ENCODE measurements at places on chromosomes 7 and 10.

GRCh38 chr10:955820-956217 lies 24.3 kb upstream of the LARP4B start:
- no peak for DNase-seq

DNA sequence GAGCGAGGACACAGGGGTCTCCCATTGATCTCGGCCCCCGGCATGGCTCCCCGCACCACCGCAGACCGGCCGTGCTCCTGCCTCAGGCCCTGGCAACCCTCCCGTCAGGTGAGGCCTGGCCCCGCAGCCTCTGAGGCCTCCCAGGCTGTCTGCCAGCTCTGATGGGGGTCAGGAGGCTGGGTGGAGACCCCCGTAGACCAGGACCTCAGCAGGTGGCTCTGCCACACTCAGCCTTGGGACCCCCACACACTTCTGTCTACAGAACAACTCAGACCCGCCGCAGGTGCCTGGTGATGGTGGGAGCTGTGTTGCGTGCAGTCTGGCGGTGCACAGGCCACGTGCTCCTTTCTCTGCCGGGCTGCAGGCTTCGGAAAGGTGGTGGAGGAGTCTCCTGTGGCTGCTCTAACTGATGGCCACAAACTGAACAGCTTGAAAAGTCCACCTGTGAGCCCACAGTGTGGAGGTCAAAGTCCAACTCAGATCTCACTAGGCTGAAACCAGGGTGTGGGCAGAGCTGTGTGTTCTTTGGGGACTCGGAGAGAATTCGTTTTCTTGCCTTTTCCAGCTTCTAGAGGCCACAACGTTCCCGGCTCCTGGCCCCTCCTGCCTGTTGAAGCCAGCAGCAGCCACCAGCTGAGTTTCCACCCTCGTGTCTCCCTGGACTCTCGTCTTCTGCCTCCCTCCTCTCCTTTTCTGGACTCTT lies 62.5 kb downstream of the PWWP2B start:
- DNase-seq: no peak

- DNase-seq: no peak
These were observed 100.3 kb upstream of the BTBD16 start for GRCh38 chr10:122170802-122171201.

GRCh38 chr7:3029138-3029537 lies 14.5 kb downstream of the CARD11 start:
- DNase-seq: no peak

DNA sequence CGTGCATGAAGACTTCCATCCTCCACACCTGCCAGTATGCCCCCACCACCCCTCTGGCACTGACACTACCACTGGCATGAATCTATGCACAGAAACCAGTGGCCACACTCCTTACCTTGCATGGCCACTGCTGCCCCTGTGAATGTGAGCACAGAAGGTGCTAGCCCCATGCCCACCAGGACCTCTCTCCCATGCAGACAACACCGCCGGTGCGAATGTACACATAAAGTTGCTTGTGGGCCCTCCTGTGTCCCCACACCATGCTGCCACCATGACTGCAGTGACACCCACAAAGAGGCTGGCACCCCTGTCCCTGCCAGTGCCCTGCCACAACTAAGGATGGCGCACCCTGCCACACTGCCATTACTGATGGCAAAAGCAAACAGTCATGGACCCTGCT lies 289.5 kb upstream of the KCND2 start:
- DNase-seq: no peak

GRCh38 chr10:50431791-50432190 lies 180.5 kb upstream of the ASAH2 start:
- DNase-seq: peak; percentile 75

GRCh38 chr10:112785089-112785488 lies 165.0 kb upstream of the TCF7L2 start:
- no peak for DNase-seq

- DNase-seq: peak; percentile 61
These were observed 1.5 kb downstream of the RGS10 start for GRCh38 chr10:119541046-119541445.

DNA sequence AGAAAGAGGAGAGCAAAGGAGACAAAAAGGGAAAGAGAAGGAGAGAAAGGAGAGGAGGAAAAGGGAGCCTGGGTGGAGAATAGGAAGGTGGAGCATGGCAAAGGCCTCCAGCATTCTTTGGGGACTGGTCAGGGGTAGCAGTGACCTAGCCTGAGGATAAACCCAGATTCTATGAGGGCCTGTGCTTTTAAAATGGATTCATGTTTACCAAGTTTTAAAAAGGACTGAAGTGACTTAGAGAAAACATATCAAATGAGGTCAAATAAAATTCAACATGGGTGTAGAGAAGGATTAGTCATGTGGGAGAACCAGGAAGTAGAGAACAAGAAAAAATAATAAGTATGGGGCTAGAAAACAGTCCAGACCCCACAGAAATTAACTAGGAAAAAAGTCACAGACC lies 20.7 kb downstream of the CREB3L2 start:
- DNase-seq: no peak

- DNase-seq: peak; percentile 64
These were observed 3.0 kb downstream of the ZFAND2A start for GRCh38 chr7:1156782-1157535.

- DNase-seq: no peak
These were observed 23.5 kb upstream of the ZNF12 start for GRCh38 chr7:6730343-6730633.

GRCh38 chr10:24209946-24210491 lies 1.1 kb downstream of the KIAA1217 start:
- DNase-seq: peak; percentile 86

DNA sequence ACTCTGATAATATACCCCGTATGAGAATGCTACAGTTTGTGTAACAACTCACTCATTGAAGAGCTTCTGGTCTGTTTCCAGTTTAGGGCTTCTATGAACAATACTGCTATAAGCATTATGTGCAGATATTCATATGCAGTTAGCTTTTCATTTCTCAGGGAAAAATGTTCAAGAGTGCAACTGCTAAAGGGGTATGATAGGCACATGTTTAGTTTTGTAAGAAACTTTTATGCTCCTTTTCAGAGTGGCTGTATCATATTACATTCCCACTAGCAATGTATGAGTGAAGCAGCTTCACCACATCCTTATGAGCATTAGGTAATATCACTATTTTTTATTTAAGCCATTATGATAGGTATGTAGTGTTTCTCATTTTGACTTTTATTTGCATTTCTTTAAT lies 182.6 kb upstream of the CXCL12 start:
- DNase-seq: peak; percentile 66

DNA sequence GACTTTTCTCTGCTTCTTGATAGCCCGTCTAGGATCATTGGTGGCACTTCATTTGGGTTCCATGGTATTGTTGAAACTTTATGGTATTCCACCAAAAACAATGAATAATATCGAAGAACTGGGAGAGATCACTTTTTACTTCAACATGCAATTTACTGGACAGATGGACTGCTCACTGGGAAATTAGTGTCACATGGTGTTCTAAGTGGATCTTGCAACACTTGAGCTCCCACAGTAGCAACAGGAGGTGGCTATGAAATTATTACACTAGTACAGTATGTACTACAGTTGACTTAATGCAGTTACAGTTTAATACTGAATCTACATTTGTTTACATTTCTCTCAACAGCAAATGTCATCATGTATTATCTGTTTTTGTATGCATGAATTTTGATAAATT lies 997.3 kb downstream of the REEP3 start:
- DNase-seq: no peak

GRCh38 chr7:45238806-45239205 lies 81.2 kb downstream of the RAMP3 start:
- no peak for DNase-seq

- DNase-seq: no peak
These were observed 60.9 kb downstream of the TMEM130 start for GRCh38 chr7:98808751-98809460.

DNA sequence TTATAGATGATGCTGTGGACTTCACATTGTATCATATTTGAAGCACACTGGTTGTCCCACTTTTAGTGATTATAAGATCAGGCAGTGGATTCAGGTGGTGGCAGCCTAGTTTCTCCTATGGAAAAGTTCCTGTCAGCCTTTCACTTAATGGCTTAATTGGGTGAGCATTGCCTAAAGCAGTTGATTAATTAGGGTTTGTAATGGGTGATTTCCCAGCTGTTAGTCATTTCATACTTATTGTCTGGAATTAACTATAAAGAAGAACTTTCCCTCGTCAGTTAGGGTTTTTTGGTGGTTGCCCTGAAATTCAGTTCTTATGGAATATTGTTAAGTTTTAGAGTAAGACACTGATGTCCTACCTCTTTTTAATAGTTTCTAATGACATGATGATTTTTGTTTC lies 78.8 kb downstream of the SLC25A40 start:
- DNase-seq: no peak

- DNase-seq: peak; percentile 46
These were observed 994 bp upstream of the CYP51A1 start for GRCh38 chr7:92135052-92135889.

DNA sequence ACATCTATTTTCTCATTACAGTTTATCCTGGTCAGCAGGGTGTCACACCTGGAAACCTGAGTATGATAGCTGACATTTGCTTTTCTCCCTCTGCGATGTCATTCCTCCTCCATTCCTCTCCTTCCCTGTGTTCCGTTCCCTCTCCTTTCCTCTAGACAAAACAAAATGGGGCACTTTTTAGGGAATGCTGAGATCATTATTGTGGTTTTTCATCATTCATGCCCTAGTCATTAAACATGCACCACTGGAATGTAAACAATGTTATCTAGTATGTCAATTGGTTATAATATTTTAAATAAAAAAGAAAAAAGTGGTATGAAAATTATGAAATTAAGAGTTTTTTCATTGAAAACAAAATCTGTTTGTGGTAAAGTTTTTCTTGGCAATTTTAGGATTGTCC lies 132.6 kb downstream of the MAPK8 start:
- DNase-seq: peak; percentile 53

- DNase-seq: peak; percentile 63
These were observed 64.4 kb upstream of the ARID5B start for GRCh38 chr10:61836888-61837754.

DNA sequence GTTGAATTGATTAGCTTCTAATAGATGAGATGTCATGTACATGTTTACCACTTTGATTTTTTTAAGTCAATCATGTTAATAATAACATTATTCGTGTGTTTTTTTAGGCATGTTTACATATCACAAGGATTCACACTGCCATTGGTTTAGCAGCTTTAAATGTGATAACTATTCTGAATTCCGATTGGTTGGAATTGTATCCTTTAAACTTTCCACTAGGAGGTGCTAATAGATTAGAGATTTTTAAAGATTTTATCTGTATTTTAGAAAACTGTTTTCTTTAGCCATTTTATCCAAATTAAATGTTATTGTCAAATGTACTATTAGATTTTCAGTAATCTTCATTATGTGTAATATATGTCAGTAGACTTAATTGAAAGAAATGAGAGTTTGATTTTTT lies 83.2 kb downstream of the HECTD2 start:
- peak; percentile 72 for DNase-seq

GRCh38 chr10:97888641-97889262 lies 39.1 kb downstream of the GOLGA7B start:
- DNase-seq: peak; percentile 67

GRCh38 chr10:94521276-94522250 lies 24.0 kb upstream of the HELLS start:
- DNase-seq: no peak

GRCh38 chr10:84097787-84098353 lies 41.4 kb upstream of the GHITM start:
- DNase-seq: peak; percentile 43

GRCh38 chr10:76763376-76763775 lies 874.2 kb downstream of the KCNMA1 start:
- no peak for DNase-seq

GRCh38 chr7:120841608-120842007 lies 16.3 kb downstream of the TSPAN12 start:
- DNase-seq: no peak

DNA sequence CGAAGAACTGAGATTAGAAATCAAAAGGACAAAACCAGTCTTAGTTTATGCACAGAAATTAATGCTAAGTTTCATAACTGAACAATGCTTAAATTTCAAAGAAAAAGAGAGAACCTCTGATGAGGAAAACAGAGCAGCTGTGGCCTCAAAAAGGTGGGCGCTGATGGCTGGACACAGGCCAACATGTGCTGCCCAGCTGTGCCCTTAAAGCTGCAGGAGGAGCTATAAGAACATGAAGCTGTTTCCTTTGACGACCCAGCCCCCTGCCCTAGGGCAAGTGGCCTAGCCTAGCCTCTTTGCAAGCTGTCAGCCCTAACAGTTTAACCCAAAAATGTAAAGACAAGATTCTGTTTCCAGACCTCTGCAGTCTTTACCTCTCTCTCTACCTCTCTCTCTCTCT lies 107.7 kb downstream of the GRID1 start:
- no peak for DNase-seq

- DNase-seq: no peak
These were observed 131.5 kb downstream of the SORBS1 start for GRCh38 chr10:95429639-95430038.

DNA sequence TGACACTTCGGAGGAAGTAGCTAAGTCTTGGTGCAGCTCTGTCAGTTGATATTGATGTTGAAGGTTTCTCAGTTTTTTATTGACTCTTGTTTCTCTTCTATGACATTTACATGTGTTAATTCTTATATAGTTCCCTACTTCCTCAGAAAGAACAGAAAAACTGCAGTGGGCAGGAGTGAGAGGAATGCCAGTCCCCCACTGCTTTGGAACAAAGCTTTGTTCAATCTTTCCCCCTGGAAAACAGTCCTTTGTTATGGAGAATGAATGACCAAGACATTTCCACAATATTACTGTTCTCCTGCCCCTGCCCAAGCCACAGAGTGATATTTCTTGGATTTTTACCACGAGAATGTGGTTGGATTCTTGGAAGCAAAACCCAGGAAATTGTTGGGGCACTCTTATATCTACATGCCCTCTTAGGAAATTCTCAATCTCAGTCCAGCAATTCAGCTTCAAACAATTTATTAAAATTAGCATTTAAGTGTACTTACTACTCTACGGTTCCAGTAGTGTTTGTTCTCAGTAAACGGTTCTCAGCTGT lies 258.0 kb upstream of the KCND2 start:
- no peak for DNase-seq

DNA sequence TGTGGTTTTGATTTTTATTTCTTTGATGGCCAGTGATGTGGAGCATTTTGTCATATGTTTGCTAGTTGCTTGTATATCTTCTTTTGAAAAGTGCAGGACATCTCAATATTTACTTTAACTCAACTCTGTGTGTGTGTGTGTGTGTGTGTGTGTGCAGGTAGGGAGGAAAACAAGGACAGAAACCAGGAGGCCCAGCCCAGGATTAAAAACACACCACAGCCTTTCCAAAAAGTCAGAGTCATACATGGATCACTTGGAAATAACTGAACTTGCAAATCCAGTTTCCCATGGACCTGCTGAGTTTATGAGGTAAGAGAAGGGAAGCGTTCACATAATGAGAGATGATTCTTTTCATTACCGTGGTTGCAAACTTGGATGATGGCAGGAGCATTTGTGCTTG lies 189.9 kb upstream of the LYZL1 start:
- no peak for DNase-seq

DNA sequence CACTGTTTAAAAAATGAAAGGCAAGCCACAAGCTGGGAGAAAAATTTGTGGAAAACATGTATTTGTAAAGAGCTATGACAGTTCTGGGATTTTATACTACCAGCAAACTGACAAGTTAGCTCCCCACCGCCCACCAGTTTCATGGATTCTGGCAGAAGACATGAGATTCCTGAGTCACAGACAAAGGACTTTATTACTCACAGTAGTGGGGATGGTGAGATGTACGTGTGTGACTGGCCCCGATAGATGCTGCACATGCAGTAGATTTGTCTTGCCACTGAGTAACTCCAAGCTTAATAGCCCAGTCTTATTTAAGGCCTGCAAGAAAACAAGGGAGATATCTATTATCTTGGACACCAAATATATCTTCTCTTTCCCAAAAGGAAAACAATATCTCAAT lies 281.7 kb downstream of the AHR start:
- DNase-seq: peak; percentile 98
